CD4-positive, alpha-beta T cell treated with Interleukin-12 subunit alpha and Interleukin-12 subunit beta, for 1 hour (primary cell): ENCODE measurements at places on chromosomes 6 and 20.

DNA sequence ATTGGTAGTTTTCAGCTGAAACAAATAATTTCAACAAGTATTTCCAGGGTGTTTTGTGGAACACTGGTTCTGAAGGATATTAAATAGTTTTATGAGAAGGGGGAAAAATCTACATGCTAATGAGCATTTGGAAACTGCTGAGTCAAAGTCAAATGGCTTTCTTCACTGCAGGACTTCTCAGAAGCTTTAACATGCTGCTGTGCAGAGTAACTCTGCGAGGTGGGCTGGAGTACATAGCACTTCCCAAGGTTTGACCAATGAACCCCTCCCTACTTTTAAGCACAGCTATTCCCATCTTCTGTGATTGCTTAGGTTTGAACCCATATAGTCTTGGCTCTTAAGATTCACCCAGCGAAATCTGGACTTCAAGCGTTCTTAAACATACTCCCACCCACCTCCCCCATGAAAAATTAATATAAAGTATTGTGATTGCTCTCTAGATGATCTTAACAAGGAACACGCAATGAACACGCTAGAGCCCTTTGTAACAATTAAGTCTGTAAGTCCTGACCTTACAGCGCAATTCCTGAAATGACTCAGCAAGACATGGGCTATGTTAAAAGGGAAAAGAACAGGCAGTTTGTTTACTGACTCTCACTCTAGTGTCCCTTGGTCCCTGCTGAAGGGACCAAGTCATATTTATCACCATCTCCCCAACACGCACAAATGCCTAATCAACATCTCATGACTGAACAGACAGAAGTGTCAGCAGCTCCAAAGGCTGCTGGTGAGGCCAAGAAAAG, 105.2 kb downstream of the NFATC2 start:
- no peak for DNase-seq

- DNase-seq: no peak
These were observed 37.8 kb downstream of the ZHX3 start for GRCh38 chr20:41279546-41280225.

- DNase-seq: no peak
These were observed 28.0 kb downstream of the IL22RA2 start for GRCh38 chr6:137145421-137145820.

DNA sequence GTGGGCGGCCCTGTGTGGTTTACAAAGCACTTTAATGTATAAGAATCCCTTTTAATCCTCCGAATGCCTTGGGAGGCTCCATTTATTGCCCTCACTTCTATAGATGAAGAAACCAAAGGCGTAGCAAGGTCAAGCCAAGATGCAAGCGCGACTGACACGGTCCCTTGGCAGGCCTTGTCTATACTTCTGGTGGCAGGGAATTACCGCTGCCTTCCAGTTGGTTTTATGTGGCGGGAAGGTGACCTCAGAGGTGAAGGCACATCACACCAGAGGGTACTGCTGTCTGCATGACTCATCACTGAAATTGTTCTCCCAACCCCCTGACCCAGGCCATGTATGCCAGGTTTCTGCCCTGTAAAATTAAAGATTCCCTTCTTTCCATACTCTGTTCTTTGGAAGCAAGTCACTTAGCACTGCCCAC, 36.1 kb upstream of the NAA20 start:
- DNase-seq: no peak

- no peak for DNase-seq
These were observed 3.0 kb downstream of the ENPP3 start for GRCh38 chr6:131640100-131640499.

- DNase-seq: no peak
These were observed 48.5 kb upstream of the PDYN start for GRCh38 chr20:2042400-2042799.

GRCh38 chr20:1618479-1618878, 1.3 kb downstream of the SIRPB1 start:
- DNase-seq: no peak

- no peak for DNase-seq
These were observed 193.1 kb upstream of the SIM1 start for GRCh38 chr6:100657678-100658330.

- DNase-seq: peak; percentile 13
These were observed 26.7 kb upstream of the YWHAB start for GRCh38 chr20:44858606-44859360.

DNA sequence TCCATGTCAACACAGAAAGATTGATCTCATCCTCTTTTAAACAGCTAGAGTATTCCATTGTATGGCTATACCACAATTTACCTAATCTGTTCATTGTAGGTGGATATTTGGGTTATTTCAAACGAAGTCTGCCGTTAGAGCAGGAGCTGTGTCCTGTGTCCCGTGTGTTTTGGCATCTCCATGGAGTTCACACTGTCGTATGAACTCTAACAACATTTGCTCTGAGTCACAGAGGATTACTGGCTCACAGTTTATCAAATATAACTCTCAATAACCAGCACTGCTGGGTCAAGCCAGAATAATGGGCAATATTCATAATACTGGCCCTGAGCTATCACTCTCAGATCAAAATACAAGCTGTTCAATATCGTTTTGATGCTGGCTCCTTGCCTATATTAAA, 16.4 kb downstream of the TRAM2 start:
- no peak for DNase-seq

DNA sequence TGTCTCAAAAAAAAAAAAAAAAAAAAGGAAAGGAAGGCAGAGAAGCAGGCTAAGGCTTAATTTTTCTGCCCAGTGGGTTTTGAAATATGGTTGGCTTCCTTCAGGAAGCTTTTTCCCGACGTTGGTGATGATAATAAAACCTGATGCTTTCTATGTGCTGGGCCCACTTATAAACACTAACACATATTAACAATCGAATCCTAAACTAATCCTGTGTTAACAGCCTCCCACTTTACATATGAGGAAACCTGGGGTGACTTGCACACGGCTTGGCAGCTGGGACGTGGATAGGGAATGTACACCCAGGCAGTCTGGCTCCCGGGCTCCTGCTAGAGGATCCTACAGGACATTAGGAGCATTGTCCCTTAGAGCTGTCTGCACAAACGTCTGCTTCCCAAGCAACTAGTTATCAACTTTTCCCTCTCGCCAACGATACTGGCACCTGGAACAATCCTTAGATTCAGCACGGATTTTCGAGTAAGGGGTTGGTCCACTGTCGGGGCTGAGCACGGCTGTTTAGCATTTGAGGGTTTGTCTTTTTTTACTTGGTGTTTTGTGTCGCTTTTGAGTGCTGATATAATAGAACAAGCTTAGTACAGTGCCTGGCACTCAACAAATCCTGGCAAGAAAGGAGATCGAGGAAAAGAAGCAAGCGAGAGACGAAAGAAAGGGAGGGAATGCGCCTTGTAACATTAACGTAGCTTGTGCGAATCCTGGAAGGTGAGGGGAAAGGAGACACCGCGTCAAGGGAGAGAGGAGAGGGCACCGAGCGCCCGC, 622 bp upstream of the KIZ start:
- DNase-seq: no peak

- DNase-seq: no peak
These were observed 86.5 kb upstream of the CST7 start for GRCh38 chr20:24862606-24863005.

- peak; percentile 74 for DNase-seq
These were observed 159.7 kb upstream of the RPS6KA2 start for GRCh38 chr6:166786704-166787293.

DNA sequence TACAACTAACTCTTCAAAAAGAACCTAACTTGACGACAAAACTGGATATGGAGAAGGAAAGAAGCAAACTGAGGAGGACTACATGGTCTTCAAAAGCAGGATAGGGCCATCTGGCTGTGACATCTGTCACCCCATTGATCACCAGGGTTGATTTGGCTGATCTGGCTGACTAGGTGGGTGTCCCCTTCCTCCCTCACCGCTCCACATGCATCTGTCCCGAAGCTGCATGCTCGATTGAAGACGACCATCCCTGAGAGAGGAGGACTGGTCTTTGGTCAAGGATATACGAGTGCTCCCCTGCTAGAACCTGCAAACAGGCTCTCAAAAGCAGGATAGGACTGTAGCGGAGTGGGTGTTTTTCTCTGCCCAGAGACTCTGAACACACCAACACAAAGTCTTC, 21.7 kb downstream of the CPNE1 start:
- no peak for DNase-seq

- DNase-seq: no peak
These were observed 132.7 kb downstream of the TSHZ2 start for GRCh38 chr20:53104884-53105283.

DNA sequence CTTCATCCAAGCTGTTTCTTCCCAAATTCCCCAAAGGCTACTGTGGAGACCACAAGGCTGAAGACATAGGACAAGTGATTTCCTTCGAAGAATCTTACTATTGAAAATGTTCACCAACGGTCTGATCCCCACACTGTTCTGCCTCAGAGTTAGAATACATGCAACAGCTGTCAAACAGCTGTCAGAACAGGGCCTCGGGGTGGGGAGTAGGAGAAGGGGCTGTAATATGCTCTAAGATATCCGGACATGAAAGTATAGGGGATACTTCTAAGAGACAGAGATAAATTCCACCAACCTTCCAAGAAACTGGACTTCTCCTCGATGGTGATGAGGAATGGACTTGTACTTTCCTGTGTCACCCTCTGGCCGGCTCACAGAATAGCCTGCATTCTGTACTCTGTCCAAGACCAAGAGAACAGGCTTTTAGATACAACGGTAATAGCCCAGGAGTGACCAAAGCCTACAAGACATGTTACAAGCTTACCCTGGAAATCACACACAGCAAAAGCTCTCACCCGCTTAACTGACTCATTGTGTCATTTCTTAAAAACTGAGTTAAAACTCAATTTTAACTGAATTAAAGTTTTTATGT, 69.2 kb upstream of the PTGIS start:
- no peak for DNase-seq

DNA sequence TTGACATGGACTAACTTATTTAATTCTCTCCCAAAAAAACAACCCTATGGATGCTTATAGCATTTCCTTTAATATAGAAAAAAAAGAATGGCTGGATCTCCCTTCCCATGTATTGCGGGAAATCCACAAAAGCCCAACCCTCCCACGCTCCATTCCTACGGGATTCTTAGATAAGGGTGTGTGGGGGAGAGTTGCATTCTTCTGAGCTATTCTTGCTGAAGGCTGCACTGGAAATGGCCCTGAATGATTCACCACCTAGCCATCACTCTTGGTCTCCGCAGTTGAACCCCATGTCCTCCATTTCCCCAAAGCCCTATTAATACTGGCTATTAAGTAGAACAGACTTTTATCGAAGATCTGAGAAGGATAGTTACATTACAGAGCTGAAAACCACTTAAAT, 41.9 kb upstream of the ADGRF5 start:
- no peak for DNase-seq

DNA sequence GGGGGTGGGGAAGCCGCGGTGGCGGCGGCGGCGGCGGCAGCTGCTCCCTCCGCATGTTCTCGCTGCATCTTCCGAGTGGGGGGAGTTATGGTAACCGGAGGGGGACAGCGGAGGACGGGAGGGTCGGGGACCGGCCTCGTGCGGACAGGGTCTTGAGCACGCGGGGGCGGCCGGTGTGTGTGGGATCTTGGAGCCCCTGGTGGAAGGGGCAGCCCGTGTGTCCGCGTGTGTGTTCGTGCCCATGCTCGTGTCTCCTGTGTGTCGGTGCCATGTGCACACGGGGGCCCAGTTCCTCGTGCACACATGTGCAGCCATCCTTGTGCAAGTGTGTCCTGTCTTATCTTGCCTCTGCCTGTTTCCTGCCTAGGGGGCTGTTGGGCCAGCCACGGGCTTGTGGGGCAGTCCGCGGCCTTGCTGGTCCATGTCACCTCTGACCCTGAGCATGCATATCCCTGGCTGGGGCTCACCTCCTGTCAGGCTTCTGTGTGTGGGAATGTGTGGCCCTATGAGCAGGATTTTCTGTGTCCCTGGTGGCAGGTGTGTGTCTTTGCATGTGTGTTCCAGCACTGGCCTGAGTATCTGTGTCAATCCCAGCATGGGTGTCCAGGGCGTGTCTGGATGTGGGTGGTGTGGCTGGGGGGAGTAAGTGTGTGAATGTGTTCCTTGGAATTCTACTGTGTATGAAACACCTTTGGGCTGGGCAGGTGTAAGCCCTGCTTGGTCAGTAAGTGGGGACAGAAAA, 8.5 kb downstream of the SYNGAP1 start:
- peak; percentile 42 for DNase-seq

DNA sequence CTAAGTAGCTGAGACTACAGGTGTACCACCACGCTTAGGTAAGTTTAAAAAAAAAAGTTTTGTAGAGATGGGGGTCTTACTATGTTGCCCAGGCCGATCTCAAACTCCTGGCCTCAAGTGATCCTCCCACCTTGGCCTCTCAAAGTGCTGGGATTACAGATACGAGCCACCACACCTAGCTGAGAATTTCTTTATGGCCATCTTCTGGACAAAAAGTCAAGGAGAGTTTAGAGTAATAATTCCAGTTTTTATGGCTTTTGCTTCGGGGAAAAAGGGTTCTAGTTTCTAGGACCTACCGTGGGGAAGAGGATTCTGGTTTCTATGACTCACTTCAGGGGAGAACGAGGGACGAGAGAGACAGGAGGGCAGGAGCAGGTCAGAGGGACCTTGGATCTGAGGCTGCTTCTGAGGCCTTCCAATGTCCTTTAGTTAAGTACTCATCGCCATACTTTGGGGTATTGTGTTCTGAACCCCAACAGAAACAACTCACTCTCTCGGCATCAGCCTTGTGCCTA, 69.3 kb upstream of the IER3 start:
- DNase-seq: no peak

- DNase-seq: no peak
These were observed 247.0 kb downstream of the ESR1 start for GRCh38 chr6:152054441-152054840.

- DNase-seq: no peak
These were observed 23.9 kb upstream of the NAA20 start for GRCh38 chr20:19992996-19993908.

- no peak for DNase-seq
These were observed 2.8 kb downstream of the SNAI1 start for GRCh38 chr20:49985617-49986016.

DNA sequence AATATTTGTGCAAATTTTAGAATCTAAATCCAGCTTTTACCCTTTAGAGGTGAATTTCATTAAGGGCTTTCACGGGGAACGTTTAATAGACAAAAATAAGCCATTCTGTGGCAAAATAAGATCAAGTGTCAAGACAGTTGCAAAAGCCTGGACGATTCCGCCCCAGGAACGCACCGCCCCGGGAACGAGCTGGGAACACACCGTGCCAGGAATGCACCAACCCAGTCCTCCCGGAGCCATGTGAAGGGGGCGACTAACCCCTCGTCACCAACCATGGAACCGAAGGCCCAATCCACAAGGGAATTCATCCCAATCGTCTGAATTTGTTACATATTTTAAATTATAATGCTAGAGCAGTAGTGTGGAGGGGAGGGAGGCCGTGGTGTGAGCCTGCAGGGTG, 20.8 kb upstream of the TCFL5 start:
- no peak for DNase-seq

DNA sequence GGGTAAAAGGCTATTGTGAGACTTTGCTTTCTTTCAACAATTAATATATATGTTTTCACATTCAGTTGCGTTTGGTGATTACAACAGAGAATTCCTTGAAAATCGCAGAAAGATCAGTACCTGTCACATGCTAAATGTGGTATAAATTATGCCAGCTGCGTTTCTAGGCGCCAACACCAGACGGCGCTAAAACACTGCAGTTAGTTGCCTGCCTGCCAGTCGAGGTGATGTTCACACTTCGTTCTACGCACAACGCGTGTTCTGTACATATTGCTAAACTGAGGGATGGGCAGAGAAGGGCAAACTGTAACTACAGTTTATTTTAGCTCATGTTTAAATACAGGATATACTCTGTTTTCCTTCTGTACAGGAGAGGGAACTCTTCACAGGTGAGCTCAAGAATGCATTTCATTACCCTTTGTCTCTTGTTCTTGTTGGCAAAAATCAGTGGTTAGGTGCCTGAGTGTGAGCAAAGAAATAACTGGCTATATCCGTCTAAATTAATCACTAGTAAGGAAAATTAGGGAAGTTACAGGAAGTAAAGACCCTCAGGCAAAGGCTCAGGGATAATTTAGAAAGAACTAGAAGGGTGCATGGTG, 100.1 kb upstream of the RGS17 start:
- peak; percentile 4 for DNase-seq
